Muscle of leg (tissue), 16 donors: ENCODE measurements at places on chromosomes 3 and 15.
A peak's percentile ranks its signal among the peaks of the same experiment; 100 is the strongest.

GRCh38 chr15:48865370-48866079 is 12.4 kb upstream of the EID1 start:
- DNase-seq = no peak

- DNase-seq = no peak
These were observed 14.3 kb upstream of the DOCK3 start for GRCh38 chr3:50660386-50660785.

DNA sequence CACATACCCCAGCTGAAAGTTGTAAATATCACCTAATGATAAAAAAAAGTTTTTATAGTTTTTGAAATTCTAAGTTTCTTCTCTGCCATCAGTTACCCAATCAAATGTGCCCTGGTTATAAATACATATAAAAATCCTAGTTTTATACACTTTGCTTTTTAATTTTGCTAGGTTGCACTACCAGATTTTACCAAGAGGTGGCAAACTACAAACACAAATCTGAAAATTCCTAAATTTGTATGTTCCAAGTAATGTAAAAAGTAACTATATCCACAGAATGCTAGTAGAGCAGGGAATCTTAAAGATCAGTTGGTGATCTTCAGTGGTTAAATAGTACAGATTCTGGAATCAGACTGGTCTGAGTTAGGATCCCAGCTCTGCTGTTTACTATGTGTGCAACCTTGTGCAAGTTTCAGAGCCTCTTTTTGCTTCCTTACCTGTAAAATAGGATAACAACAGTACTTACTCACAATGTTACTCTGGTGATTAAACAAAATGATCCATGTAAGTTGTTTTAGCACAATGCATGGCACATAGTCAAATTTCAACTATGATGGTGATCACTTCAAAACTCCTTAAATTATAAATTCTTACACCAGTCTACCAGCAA is 11.0 kb downstream of the TRPM7 start:
- peak; percentile 59 for DNase-seq

DNA sequence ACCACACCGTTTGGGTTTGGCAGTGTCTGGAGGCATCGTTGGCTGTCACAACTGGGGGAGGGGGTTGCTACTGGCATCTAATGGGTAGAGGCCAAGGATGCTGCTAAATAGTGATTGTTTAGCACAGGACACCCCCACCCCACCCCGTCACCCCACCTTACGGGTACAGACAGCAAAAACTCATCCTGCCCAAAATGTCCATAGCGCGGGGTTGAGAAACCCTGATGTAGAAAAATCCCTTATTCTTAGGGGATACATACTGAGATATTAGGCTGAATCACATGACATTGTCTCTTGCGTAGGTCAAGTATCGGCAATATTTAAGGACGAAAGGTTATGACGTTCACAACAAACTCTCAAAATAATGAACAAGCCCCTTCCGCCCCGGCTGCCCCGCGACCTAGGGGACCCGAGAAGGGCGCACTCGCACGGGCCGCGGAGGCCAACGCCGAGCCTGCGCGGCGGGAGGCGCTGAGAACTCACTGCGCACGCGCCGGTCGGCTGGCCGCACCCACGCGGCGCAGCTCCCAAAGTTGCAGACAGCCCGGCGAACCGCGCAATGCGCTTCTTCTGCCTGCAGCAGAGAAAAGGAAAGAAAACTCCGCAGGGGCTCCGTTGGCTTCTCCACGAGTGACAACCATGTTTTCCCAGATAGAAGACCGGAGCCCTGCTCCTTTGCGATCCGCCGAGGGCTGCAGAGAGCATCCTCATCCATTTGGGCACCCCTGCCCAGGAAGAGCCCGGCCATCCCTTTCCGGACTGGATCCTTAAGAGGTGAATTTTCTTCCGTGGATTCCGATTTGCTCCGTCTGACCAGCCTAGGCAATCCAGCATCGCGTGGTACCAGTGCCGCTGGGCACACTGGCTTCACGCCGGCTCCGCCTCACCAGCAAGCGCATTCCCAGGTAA is 136.8 kb upstream of the CCDC54 start:
- DNase-seq = peak; percentile 94

- peak; percentile 71 for DNase-seq
These were observed 621.7 kb upstream of the AGTR1 start for GRCh38 chr3:148075771-148076716.

GRCh38 chr3:72171463-72171881 is 386.5 kb upstream of the PROK2 start:
- peak; percentile 68 for DNase-seq

GRCh38 chr15:95693917-95694316 is 636.6 kb upstream of the NR2F2 start:
- no peak for DNase-seq

DNA sequence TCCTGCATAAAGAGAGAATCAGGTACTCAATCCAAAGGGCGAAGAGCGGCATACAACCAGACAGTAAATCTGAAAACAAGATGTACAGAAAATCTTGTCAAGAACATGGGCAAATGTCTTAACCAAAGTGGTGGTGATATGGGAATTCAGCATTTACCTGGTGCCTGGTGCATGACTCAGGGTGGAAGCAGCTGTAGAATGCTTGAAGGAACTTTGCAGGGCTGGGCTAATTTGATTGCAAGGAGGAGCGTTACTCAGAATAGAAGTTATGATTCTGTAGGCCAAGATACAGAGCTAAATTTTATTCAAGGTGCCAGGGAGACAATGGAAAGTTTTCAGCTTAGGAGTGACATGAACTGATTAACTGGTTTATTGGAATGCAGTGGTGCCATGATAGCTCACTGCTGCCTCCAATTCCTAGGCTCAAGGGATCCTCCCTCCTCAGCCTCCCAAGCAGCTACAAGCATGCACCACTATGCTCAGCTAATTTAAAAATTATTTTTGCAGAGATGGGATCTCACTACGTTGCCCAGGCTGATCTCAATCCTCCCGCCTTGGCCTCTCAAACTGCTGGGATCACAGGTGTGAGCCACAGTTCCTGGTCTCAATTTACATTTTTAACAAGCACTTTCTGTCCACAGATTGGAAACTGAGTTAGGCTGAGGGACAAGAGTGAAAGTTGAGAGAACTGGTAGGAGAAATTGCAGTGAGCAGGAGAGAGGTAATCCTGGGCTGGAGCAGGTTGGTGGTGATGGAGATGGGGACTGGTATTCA is 91.5 kb upstream of the TBC1D5 start:
- no peak for DNase-seq

- DNase-seq = peak; percentile 49
These were observed 95.4 kb downstream of the RFTN1 start for GRCh38 chr3:16417945-16418739.

GRCh38 chr3:196968233-196969133 is at the start of gene PIGZ:
PIGZ (minus strand) TSS chr3:196968833; CDS start chr3:196952031, 16,802 bp downstream.
- DNase-seq = peak; percentile 57

GRCh38 chr3:152399374-152399773 is 130.6 kb downstream of the MBNL1 start:
- no peak for DNase-seq

GRCh38 chr3:23474580-23475357 is 271.6 kb downstream of the UBE2E2 start:
- DNase-seq = no peak

- DNase-seq = no peak
These were observed at the start of gene CAMKV for GRCh38 chr3:49869525-49870126. CAMKV (minus strand) TSS chr3:49869906; CDS start chr3:49862388, 7,518 bp downstream.

GRCh38 chr3:99509224-99509623 is 129.2 kb upstream of the COL8A1 start:
- no peak for DNase-seq
